ENCODE measurements at places on chromosomes 3 and 15. TPM values are rescaled to one million over a fixed set of nuclear protein-coding genes. Genes with fewer than 3 reads are reported as not detected.

DNA sequence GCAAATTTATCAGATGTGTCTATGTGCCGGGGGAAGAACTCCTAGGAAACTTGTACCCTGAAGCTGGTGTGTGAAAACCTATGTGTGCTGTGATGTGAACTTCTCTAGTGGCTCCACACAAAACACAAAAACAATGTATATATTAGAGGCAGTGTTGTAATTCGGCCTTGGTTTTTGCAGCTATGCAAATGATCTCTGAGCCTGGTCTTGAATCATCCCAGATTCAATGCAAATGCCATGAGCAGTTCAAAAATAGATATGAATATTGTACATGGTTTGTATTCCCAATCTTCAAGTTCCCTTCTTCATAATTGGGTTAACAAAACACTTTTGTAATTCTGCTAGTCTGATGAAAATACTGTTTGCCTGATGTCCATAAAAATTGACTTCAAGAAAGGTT, 152.6 kb downstream of the MFSD1 start:
- DNase-seq, result no peak

GRCh38 chr15:53159458-53159857, 369.3 kb upstream of the ONECUT1 start:
- no peak for DNase-seq

Gene PSMD2
- total RNA-seq, result 164 TPM

GRCh38 chr15:55652359-55652758, 64.2 kb upstream of the PYGO1 start:
- DNase-seq, result no peak

Gene LINGO1
- total RNA-seq, result 0.14 TPM

DNA sequence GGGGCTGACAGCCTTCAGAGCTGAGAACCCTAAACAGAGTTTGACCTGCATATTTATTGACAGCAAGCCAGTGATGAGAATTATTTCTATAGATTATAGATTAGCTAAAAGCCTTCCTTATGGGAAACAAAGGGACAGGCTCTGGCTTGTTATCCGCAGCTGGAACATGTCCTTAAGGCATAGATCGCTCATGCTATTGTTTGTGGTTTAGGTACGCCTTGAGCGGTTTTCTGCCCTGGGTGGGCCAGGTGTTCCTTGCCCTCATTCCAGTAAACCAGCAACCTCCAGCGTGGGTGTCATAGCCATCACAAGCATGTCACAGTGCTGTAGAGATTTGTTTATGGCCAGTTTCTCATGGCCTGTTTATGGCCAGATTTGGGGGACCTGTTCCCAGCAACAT, 10.2 kb upstream of the FAH start:
- no peak for DNase-seq

Gene MEX3B
- total RNA-seq, result 3.6 TPM

Data from NCI-H460 (cell line).